ENCODE measurements at places on chromosomes 1 and 21.

GRCh38 chr1:71350805-71351204, 270.0 kb upstream of the ZRANB2 start:
- no peak for DNase-seq

GRCh38 chr1:1449099-1449739, at the start of gene ATAD3C:
TSS of gene ATAD3C (plus strand) at chr1:1449689. CDS start at chr1:1450684, 995 bp downstream.
- DNase-seq = no peak

GRCh38 chr1:202230061-202230938, 36.7 kb downstream of the LGR6 start:
- DNase-seq = no peak

GRCh38 chr1:20974069-20974468, 187.0 kb upstream of the HP1BP3 start:
- no peak for DNase-seq

- DNase-seq = no peak
Observed at GRCh38 chr21:32330784-32331311, 32.2 kb downstream of the MRAP start.

GRCh38 chr1:218336328-218336727, 8.8 kb upstream of the TGFB2 start:
- no peak for DNase-seq

- DNase-seq = no peak
Observed at GRCh38 chr1:31924839-31925238, 13.3 kb downstream of the PTP4A2 start.

DNA sequence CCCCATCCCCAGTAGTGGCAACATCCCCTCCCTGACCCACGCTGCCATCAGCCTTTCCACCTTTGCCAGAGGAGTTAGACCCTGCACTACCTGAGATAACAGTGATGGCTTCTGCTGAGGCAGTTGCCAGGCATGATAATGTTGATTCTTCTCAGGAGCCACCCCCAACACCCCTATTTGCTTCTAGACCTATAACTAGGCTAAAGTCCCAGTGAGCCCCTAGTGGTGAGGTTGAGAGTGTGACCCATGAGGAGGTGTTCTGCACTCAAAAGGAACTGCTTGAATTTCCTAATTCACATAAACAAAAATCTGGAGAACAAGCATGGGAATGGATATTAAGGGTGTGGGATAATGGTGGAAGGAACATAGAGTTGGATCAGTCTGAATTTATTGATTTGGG, 159.6 kb upstream of the COL11A1 start:
- no peak for DNase-seq

GRCh38 chr1:241787691-241788090, 60.3 kb upstream of the EXO1 start:
- no peak for DNase-seq

GRCh38 chr1:67856921-67857320, 23.7 kb upstream of the GNG12 start:
- DNase-seq = no peak

DNA sequence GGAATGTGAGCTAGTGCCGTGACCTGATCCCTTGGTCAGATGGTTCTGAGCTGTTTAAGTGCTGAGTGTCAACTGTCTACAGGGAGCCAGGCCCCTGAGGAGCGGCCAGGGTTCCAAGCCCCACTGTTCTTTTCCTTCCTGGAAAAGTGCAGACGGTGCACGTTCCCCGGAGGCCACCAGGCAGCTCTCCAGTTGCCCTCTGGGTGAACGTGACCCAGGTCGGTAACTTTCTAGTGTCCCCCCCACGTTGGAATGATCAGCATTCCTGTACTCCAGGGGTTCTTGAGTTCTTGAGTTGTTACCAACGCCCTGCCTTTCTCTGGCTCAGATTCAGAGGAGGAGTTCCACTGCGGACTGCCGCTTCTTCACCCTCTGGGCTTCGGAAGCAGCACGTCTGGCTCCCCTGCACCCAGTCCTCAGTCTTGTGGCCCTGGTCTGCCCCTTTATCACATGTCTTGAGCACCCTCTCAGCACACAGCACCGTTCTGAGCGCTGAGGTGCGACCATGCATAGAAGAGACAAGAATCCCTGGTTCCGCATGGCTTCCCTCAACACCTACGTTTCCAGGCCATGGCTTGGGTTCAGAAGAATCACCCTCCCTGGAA, 131.5 kb downstream of the DHRS3 start:
- DNase-seq = no peak

DNA sequence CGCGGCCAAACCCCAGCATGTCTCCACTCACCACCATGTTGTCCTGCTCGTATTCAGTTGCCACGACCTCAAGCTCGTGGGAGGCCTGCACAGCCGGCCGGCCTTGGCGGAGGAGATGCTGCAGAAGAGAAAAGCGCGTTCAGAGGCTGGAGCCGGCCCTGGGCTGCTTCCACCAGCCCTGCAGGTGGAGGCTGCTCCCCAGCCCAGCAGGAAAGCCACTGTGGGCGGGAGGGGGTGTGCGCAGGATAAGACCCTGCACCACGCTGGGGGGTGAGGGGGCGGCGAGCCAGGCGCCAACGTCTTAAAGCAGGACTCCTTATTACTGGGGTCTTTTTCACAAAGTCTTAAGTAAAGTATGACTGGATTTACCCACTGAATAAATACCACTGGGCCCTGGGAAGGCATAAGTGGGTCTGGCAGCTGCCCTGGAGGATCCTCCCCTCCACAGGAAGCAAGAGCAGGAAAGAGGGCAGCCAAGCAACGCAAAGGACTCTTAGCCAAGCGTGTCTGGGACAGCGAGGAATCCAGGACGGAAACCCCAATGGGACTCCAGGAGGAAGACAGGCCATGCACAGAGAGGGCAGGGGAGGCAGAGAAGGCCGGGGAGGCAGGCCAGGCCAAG, 104.8 kb downstream of the NPHP4 start:
- no peak for DNase-seq

DNA sequence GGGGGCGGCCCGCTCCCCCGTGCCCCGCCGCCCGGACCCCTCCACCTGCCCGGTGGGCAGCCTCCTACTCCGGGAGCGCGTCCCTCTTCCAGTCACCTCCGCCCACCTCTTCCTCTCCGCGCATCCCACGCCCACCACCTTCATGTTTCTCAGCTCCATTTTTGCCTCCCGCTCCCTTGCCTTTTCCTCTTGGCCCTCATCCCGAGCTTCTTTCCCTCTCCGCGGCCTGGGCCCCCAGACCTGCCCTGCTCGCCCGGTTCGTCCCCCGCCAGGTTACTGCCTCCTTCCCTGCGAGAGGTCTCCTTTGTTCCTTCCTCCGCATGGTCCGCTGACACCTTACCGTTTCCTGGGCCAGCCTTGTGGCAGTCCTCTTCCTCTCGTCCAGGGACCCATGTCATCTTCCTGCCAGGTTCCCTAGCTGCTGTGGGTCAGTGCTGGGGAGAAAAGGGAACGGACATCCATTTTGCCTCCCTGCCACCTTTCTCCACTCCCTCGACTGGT, 563 bp downstream of the QSOX1 start:
- DNase-seq = no peak

DNA sequence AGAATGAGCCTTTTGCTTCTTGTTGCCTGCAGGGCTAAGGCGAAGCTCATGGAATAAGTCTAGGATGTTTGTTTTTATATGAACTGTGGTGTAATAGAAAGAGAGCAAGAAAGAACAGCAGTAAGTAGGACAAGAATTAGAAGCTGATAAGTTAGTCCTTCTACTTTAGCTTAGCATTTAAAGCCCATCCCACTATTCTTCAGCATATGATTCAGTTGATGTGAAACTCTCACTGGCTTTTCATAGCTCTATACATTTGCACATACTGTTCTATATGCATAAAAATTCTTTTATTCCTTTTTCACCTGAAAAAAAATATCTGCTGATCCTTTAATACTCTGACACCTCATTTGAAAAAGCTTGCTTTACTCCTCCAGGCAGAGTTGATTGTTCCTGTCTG, 712.0 kb downstream of the USP25 start:
- DNase-seq = no peak

DNA sequence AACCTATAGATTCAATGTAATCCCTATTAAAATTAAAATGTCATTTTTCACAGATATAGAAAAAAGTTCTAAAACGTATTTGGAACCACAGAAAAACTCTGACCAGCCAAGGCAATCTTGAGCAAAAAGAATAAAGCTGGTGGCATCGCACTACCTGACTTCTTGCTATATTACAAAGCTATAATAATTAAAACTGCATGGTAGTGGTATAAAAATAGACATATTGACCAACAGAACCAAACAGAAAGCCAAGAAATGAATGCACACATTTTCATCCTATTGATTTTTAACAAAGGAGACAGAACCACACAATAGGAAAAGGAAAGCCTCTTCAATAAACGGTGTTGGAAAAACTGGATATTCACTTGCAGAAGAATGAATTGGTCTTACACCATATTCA, 9.2 kb upstream of the SHISAL2A start:
- no peak for DNase-seq

GRCh38 chr1:42833981-42834380, 12.4 kb upstream of the ZNF691 start:
- no peak for DNase-seq

GRCh38 chr1:48841966-48842365, 65.3 kb upstream of the BEND5 start:
- no peak for DNase-seq

GRCh38 chr1:234987415-234988154, 141.1 kb downstream of the TOMM20 start:
- DNase-seq = peak; percentile 76

DNA sequence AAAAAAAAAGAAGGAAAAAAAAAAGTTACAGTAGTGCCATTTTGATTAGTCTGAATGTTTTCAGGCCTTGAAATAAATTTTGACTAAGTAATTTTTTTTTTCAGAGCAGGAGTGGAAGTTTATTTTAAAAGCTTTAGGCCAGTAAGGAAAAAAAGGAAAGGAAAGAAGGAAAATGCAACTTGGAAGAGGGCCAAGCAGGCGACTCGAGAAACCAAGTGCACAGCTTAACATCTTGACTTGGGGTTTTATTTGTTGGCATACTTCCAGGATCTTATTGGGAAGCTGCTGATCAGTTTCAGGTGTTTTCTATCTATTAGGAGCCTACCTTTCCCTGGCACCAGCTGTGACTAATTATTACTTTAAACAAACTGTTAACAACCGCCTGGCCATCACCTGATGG, 41.7 kb downstream of the ATF3 start:
- no peak for DNase-seq

DNA sequence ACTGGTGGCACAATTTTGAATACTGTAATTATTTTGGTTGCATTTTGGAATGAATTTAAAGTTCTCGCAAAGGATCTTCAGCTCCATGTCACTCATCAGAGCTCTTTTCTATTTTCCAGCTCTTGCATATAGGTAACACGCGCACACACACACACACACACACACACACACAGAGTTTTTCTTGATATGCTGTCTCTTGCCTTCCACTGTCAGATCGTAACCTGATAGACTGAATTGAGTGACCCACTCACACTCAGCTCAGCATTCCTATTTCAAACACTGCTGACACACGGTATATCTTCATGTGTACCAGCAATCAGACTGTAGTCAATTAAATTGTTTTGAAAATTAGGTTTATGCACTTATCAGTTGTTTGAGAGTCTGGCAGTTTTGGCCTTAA, 214.1 kb downstream of the PBX1 start:
- no peak for DNase-seq

DNA sequence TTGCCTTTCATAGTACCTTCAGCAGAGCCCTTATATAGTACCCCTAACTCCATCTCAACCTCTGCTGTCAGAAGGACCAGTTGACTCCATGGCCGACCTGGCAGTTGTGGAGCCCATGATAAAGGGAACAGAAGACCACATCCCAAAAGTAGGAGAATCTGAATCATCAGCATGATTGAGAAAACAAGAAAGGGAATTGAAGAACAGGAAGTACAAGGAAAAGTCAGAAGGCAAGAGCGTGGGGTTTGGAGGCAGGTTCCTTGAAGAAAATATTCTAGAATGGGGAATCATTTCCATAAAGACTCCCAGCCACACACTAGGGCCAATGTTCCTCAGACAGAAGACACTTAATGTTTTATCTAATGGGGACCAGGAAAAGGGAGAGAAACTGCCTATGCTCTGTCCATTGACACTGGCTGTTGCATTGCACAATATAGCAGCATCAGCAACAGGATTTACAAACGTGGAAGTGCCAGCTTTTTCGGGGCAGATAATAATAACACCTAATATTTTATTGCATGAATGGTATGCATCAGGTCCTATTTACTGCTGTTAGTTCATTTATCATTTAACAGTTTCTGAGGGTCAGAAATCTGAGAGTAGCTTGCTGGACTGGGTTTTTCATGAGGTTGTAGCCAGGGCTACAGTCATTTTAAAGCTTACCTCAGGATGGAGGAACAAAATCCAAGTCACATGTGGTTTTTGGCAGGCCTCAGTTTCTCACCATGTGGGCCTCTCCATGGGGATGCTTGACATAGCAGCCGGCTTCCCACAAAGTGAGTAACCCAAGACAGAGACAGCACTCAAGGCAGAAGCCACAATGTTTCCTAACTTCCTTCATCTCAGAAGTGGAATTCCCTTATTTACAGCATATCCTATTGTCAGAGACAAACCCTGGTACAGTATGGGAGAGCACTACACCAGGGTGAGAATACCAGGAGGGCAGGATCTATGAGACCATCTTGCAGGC, 483.4 kb downstream of the PLPP3 start:
- no peak for DNase-seq

GRCh38 chr21:45558044-45558721, 15.9 kb upstream of the SLC19A1 start:
- peak; percentile 1 for DNase-seq

- DNase-seq = peak; percentile 75
Observed at GRCh38 chr1:181142096-181142958, 53.8 kb downstream of the IER5 start.

DNA sequence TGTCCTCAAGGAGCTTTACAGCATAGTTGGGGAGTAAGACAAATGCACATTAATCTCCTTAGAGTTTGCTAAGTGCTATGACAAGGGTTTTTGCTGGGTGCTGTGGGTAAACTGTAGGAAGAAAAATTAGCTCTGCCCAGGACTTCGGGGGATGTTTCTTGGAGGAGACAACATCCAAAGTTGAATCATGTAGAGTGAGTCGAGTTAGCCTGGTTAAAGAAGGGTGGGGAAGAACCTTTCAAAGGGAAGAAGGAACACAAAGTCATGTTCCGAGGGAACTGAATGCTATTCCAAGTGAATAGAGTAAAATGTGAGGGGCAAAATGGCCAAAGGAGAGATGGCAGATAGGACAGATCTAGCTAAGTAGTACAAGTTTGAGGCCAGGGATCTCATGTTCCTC, 17.1 kb downstream of the SPRTN start:
- DNase-seq = no peak

- no peak for DNase-seq
Observed at GRCh38 chr21:27519361-27519760, 552.5 kb upstream of the ADAMTS5 start.

- no peak for DNase-seq
Observed at GRCh38 chr1:68745451-68745850, 248.6 kb upstream of the DEPDC1 start.

GRCh38 chr1:93980320-93981273, 71.4 kb upstream of the GCLM start:
- DNase-seq = no peak

GRCh38 chr1:169108863-169109560, 2.5 kb downstream of the ATP1B1 start:
- peak; percentile 26 for DNase-seq

GRCh38 chr21:34640858-34641257, 25.9 kb upstream of the RCAN1 start:
- no peak for DNase-seq

Data from right kidney (tissue), 9 donors.